Ascending aorta (tissue), 2 donors: ENCODE measurements at places on chromosomes 3 and 15. TPM values are rescaled to one million over a fixed set of nuclear protein-coding genes. Genes with fewer than 3 reads are reported as not detected.

DNA sequence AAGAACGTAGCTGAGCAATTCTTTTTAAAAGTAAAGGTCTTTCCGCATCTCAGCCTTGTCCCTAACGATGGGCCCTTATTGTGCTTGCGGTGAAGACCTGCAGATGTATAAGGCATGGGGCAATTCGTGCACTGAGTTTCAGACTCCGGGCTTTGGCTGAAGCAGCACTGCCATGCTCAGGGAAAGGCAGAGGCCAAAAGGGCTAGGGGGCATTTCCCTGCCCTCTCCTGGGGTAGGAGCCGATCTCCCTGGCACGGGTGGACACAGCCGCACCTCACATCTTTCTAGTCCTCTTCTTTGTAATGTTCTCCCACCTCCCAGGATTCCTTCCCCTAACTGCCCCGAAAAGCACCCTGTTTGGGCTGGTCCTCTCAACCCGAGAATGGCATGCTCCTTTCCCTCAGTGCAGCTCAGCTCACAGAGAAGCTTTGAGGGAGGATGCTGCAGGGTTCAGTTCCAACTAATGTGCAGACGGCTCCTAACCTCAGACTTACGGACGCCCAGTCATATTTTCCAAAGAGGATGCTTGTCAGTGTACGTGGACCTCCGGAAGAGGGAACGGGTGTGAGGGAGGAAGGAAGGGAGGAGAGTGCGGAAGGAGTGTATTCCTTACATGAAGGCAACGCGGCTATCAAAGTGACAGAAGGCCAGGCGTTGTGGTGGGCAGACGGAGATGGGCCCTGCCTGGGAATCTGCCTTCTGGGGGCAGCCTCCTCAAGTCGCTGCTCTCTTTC is 61.2 kb downstream of the SYNM start:
- no peak overlapping the region for H3K27ac ChIP-seq
- no peaks in the 10 kb centered on the region for H3K27me3 ChIP-seq
- no peak overlapping the region for H3K4me3 ChIP-seq
- H3K4me1 ChIP-seq, result peaks cover 8% of the 10 kb centered on the region
- DNase-seq, result no peak

GRCh38 chr3:25678581-25678980 is 13.9 kb upstream of the TOP2B start:
- no peak for DNase-seq
- H3K4me1 ChIP-seq, result no peaks in the 10 kb centered on the region
- no peaks in the 10 kb centered on the region for H3K36me3 ChIP-seq
- H3K27ac ChIP-seq, result no peak overlapping the region
- H3K27me3 ChIP-seq, result no peaks in the 10 kb centered on the region

The CFAP161 gene
- total RNA-seq, result not detected

The CCRL2 gene
- not detected for total RNA-seq

The WWTR1 gene
- 282 TPM for total RNA-seq

The USP8 gene
- total RNA-seq, result 34.5 TPM

- no peak overlapping the region for H3K4me3 ChIP-seq
- H3K27ac ChIP-seq, result no peak overlapping the region
- no peaks in the 10 kb centered on the region for H3K27me3 ChIP-seq
- H3K36me3 ChIP-seq, result peaks cover 6% of the 10 kb centered on the region
- DNase-seq, result no peak
Measured at GRCh38 chr3:154132777-154133375, 11.7 kb downstream of the ARHGEF26 start.

The MEX3B gene
- total RNA-seq, result 9.0 TPM

GRCh38 chr15:90300988-90301706 is 35.7 kb downstream of the NGRN start:
- H3K4me1 ChIP-seq, result peaks cover 15% of the 10 kb centered on the region
- no peaks in the 10 kb centered on the region for H3K27me3 ChIP-seq
- DNase-seq, result peak; percentile 80

DNA sequence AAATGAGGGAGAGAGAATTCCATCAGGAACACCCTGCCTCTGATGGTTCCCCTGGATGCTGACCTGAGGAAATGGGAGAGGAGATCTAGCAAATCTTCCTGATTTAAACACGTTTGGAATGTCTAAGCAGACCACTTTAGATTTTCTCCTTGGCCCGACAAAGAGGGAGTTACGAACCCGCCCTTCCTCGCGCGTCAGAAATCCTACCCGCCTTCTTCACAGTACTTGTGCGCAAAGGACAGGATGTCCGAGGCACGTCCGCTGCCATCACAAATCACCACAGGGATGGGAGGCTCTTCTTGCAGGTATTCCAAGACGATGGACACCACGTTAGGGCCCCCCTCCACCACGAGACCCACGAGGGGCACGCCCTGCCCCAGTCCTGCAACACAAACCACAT is 38.6 kb downstream of the TRPM1 start:
- H3K36me3 ChIP-seq, result no peaks in the 10 kb centered on the region
- no peak overlapping the region for H3K27ac ChIP-seq
- H3K4me3 ChIP-seq, result no peak overlapping the region
- DNase-seq, result no peak
- H3K4me1 ChIP-seq, result no peaks in the 10 kb centered on the region

DNA sequence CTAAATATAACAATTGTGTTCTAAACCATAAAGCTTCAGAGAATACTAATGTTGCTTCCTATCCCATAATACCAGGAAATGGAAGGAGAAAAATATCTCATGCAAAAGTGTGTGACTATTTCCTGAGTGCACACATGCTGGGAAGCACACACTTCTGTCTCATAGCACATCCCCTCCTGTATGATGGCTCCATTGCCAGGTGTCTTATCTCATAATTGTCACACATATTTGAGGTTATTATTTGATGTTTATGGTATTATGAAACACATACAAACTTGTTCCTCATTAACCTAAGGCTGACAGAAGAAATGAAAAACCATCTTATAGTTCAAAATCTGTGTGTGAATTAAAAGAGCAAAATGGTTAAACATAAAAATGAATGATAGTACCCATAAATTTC is 65.4 kb downstream of the SERP1 start:
- no peak for DNase-seq
- H3K36me3 ChIP-seq, result no peaks in the 10 kb centered on the region
- H3K27ac ChIP-seq, result no peak overlapping the region
- no peaks in the 10 kb centered on the region for H3K27me3 ChIP-seq

- no peak overlapping the region for H3K4me3 ChIP-seq
- H3K27ac ChIP-seq, result no peak overlapping the region
- no peaks in the 10 kb centered on the region for H3K27me3 ChIP-seq
- H3K36me3 ChIP-seq, result no peaks in the 10 kb centered on the region
Measured at GRCh38 chr15:64182859-64183370, 20.1 kb upstream of the PPIB start.

The RAD54L2 gene
- total RNA-seq, result 18.3 TPM

The KLHDC8B gene
- 57.5 TPM for total RNA-seq

- DNase-seq, result no peak
- H3K27me3 ChIP-seq, result no peaks in the 10 kb centered on the region
- no peaks in the 10 kb centered on the region for H3K36me3 ChIP-seq
- H3K4me1 ChIP-seq, result no peaks in the 10 kb centered on the region
Measured at GRCh38 chr3:14685179-14685578, 10.2 kb downstream of the C3orf20 start.

DNA sequence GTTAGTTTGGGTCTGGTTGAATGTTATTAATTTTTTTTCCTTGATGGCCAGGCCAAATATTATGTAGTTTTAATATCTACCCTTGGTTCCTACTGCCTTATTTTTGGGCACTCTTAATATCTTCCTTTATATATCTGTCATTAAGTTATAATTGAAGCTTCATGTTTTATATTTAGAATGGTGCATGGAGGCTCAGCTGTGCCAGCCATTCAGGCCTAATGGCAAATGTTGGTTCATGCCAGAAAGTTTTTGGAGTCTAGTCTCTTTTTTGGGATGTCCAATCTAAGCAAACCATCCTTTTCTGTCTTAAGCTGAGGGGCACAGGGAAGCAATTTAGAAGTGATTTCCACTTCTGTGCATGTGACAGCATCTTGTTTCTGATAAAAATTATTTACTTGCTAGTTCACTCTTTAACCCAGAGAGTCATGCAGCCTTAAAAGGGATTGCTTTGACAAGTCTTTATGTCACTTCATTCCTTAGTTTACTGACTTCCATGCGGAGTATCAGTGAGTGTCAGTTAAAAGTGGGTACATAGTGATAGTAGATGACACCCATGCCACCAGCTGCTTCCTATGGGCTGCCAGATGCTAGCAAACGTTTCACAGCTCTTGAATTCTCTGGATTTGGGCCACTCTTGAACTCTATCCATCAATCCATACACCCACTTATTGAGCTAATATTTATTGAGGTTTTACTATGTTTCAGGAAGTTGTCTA is 33.0 kb downstream of the MITF start:
- DNase-seq, result no peak
- H3K27me3 ChIP-seq, result no peaks in the 10 kb centered on the region
- no peaks in the 10 kb centered on the region for H3K4me1 ChIP-seq
- H3K4me3 ChIP-seq, result no peak overlapping the region

GRCh38 chr3:23183731-23184130 is 19.4 kb upstream of the UBE2E2 start:
- no peaks in the 10 kb centered on the region for H3K27me3 ChIP-seq
- no peaks in the 10 kb centered on the region for H3K4me1 ChIP-seq
- no peak overlapping the region for H3K4me3 ChIP-seq
- no peak for DNase-seq
- no peak overlapping the region for H3K27ac ChIP-seq

DNA sequence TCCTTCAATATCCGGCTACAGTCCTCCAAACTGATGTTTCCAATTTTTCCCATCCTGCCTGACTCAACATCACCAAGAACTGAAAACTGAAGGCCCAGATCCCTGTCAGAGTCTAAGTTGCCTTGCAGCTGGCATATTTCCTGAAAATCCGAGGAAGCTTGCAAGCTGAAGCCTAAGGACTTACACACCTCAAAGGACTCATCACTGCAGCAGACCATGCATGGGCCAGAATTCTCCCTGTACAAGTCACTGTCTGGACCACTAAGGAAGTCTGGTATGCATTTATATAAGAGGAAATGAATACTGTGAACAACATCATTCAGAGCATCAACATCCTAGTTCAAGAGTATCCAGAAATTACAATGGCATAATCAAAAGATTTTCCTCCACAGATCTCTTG is 548.8 kb upstream of the MDFIC2 start:
- no peak overlapping the region for H3K27ac ChIP-seq
- no peak for DNase-seq
- peaks cover 2% of the 10 kb centered on the region for H3K4me1 ChIP-seq
- H3K36me3 ChIP-seq, result no peaks in the 10 kb centered on the region
- no peak overlapping the region for H3K4me3 ChIP-seq
- no peaks in the 10 kb centered on the region for H3K27me3 ChIP-seq

- H3K36me3 ChIP-seq, result no peaks in the 10 kb centered on the region
- no peak for DNase-seq
- H3K27me3 ChIP-seq, result no peaks in the 10 kb centered on the region
- no peak overlapping the region for H3K4me3 ChIP-seq
Measured at GRCh38 chr3:86895202-86895601, 95.7 kb downstream of the VGLL3 start.
